ENCODE measurements at places on chromosomes 16 and 17.

DNA sequence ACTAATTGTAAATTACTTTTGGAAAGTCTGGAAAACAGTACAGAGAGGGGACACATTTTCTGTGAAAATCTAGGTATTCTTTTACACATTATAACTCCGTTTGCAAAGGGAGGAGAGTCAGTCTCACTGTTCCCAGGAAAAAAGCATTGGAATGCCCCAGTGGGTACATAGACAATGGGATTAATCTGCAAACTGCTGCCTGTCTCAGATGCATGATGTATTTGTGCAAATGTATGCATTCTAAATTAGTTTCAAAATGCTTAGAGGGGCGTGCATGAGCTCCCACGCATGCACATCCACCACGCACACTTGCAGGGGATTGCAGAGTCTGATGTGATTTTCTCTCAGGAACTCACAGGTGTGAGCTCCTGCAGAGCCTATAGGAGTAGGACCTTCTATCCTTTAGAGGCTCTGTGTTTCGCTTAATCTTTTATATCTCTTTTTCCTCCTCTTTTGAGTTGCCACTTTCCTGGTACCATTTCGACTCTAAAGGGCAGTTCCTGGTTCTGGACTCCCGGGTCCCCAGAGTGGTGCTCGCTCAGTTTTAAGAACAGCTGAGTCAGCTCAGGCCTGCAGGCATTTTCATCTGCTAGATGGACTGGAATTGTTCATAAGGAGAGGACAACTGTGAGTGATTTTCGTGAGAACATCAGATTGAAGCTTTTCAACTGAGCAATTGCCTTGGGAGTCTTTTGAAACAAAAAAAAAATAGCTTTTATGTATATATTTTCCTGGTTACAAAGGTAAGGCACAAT lies 1.1 kb downstream of the BCO1 start:
- no peak for DNase-seq

GRCh38 chr16:72884037-72884436 lies 163.9 kb downstream of the ZFHX3 start:
- no peak for DNase-seq

DNA sequence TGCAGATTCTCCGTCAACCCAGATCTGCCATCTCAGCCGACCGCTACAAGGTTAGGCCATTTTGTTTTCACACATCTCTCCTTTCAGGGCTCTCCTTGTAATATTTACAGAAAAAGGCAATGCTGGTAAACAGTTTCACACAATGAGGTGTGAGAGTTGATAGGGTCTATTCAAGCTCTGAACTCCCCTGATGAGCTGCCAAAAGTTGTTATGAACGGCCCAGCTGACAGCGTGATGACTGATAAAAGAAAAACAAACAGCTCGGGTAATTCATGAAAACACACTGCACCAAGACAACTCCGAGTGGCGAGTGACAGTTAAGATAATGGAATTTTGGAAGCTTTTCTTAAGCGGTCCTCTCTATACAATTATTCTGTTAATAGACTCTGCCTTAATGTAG lies 68.1 kb upstream of the IRX5 start:
- DNase-seq, result no peak

- no peak for DNase-seq
Observed at GRCh38 chr16:12753203-12754023, 50.3 kb downstream of the CPPED1 start.

- no peak for DNase-seq
Observed at GRCh38 chr17:50891577-50891989, 25.4 kb upstream of the TOB1 start.

- no peak for DNase-seq
Observed at GRCh38 chr17:55783684-55784245, 32.9 kb downstream of the PCTP start.

DNA sequence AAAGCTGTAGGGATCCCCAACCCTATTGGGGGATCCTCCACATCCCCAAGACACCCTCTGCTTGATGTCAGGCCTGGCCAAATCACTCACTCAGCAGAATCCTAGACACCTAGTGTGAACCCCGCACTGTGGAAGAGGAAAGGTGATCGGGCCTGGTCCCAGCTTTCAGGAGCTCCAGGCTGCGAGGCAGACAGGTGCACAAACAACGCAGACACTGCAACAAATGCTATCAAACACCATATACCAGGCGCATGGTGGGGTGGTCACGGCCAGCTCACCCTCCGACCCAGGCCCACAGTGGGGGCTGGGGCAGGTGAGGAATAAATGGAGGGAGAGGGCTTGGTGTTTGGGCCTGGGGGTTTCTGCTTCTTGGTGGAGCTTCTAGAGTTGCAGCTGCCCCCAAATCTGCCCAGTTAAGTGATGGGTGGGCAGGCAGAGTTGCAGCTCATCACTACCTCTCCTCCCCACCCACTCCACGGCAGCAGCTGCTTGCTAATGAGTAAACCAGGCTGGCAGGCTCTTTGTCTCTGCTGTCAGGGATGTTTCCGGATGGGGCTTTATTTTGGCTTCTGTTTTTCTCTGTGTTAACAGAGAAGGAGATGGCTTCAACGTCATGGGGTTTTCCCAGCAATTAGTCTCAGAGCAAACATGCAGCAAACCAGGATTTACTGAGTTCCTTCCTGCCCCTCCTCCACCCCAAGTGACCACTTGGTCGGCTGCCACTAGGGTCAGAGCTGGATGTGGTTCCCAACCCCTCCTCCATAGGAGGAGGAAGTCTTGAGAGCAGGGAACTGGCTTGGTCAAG lies 46.6 kb downstream of the PECAM1 start:
- peak; percentile 17 for DNase-seq

GRCh38 chr17:74147056-74147835 lies 56.2 kb upstream of the RPL38 start:
- no peak for DNase-seq

DNA sequence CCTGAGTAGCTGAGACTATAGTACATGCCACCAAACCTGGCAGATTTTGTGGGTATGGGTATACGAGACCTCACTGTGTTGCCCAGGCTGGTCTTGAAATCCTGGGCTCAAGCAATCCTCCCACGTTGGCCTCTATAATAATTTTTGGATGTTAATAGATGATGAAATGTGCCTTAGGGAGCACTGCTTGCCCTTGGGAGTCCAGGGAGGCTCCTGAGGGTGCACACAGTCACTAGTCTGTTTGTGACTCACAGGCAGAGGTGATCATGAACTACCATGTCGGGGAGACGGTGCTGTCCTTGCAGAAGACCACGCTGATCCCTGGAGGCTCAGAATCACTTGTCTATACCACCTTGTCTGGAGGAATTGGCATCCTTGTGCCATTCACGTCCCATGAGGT lies 46.1 kb downstream of the SF3B3 start:
- no peak for DNase-seq

DNA sequence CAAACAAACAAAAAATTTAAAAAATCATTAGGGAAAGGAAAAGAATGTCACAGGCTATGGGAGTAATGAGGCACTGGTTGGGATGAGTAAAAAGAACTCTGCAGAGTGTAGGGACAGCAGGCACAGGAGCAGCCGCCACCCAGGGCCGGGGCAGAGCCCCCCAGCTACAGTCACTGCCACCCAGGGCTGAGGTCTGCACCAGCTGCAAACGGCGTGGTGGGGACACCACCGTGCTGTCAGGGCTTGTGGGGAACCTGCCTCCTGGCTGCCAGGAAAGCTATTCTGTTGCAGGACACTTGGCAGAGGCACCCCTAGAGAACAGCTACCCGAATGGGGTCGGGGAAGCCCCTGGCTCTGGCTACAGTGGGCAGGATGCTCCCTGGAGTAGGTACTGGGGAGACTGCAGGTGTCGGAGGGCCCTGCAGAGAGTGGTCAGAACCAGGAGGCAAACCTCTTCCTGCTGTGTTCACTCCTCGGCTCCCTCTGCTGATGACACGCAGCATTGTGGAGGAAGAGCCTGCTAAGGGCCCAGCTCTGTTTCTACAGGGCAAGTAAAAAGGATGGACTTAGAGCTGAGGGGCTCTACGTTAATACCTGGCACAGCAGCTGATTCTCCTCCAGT lies 32.3 kb upstream of the CAPN15 start:
- DNase-seq, result peak; percentile 21

- DNase-seq, result peak; percentile 83
Observed at GRCh38 chr17:7437950-7438614, 1.2 kb upstream of the FGF11 start.

GRCh38 chr16:56373003-56373402 lies 52.3 kb downstream of the AMFR start:
- DNase-seq, result no peak

DNA sequence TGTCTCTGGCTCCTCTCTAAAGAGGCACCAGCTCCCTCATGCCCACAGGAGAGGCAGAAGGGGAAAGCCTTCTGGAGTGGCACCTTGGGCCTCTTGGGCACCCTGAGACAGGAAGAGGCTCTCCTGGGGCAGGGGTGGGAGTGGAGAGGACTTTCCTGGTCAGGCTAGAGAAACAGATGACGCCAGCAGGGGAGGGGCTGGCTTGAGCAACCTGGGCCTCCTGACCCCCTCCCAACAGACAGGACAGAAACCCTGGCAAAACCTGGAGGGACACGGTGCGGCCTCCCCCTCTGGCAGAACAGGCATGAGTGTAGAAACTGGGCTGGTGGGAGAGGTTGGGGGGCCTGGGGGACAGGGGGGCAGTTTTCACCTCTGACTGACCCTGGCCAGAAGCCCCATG lies 6.1 kb downstream of the SMIM5 start:
- DNase-seq, result no peak

GRCh38 chr16:54265575-54266107 lies 20.9 kb downstream of the IRX3 start:
- no peak for DNase-seq

- no peak for DNase-seq
Observed at GRCh38 chr17:1713878-1714426, 3.8 kb upstream of the TLCD2 start.

DNA sequence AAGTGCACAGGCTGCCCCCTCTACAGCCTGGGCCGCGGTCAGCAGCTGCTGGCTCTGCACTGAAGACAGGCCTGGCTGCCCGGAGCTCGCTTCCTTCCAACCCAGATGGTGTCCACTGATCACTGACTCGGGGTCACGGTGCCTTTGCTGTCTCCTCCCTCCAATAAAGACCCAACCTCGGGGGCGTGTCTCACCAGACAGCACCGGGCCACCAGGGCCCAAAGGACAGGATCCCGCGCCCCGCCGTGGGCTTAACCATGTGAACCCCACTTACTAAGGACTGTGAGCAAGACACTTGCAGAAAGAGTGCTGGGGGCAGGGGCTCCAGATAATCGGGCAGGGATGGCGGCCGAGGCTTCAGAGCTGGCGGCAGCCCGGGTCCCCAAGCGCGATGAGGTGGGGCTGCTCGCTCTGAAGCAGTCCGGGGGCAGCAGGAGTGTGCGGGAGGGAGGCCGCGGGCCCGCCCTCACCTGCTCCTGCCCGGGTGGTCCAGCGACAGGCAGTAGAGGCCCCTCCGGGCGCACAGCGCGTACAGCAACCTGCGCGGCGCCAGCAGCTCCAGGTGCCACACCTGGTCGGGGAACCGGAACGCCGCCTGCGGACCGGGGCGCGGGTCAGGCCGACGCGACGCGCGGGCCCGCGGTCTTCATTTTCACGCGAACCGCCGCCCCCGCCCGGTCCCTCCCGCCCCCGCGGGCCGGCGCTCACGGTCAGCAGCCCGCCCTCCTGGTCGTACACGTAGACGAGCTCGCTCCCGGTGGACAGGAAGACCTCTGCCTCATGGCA lies 502 bp downstream of the FAAP100 start:
- peak; percentile 46 for DNase-seq

DNA sequence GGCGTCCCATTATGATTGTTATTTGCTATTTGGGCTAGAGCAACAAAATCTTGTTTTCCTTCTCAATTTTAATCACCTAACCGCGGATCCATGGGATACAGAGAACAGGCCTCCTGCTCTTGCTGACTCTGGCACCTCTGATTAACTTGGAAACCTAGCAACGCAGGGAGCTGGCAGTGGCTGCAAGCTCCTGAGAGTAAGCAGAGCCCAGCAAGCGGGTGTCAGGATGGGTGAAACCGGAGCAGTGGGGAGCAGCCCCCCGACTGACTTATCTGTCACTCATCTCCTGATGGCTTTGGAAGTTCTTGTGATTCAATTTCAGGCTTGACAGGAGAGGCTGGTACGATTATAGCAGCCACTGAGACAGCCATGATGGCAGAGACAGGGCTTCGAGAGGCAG lies 45.5 kb upstream of the CDC42EP4 start:
- DNase-seq, result no peak

DNA sequence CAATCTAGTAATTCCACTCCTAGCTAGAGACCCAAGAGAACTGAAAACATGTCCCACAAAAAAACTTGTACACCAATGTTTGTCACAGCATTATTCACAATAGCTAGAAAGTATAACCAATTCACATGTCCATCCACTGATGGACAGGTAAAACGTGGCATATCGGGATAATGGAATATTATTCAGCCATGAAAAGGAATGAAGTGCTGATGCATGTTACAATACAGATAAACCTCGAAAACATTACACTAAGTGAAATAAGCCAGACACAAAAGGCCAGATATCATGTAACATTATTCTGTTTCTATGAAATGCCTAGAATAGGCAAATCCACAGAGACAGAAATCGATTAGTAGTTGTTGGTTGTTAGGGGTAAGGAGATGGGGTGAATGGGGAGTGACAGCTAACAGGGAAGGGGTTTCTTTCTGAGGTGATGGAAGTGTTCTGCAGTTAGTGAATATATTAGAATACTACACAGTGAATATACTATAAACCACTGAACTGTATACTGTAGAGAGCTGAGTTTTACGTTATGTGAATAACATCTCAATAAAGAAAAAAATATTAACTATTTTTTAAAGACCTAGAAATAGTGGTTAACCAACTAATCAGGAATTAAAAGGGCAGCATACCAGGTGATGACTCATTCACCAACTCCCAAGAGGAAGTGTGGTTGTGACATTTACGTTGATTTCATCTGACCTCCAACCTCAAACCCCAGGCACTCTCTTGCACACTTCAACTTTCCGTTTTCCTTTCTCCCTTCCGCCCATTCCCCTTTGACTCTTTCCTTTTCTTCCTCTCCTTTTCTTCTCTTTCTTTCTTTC lies 48.6 kb downstream of the GAS7 start:
- no peak for DNase-seq

- DNase-seq, result no peak
Observed at GRCh38 chr17:32783602-32784001, 93.3 kb downstream of the MYO1D start.
